Fibroblast of upper back skin (primary cell): ENCODE measurements at places on chromosomes 16 and 17.

DNA sequence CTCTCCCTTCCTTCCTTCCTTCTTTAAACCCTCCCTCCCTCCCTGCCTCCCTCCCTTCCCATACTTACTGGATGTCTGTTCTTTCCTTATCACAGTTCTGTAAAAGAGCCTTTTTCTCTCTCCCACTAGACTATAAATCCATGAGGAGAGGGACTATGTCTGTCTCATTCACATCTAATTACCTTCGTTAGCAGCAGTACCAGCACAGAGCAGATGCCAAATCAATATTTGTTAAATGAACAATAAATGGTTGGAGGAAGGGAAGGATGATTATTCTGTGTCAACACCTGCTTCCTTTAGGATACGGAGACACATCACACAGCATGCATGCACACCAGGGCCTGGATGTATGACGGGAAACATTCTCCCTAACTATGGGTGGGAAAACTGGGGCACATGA is 94.2 kb downstream of the DNAH3 start:
- no peak for DNase-seq

DNA sequence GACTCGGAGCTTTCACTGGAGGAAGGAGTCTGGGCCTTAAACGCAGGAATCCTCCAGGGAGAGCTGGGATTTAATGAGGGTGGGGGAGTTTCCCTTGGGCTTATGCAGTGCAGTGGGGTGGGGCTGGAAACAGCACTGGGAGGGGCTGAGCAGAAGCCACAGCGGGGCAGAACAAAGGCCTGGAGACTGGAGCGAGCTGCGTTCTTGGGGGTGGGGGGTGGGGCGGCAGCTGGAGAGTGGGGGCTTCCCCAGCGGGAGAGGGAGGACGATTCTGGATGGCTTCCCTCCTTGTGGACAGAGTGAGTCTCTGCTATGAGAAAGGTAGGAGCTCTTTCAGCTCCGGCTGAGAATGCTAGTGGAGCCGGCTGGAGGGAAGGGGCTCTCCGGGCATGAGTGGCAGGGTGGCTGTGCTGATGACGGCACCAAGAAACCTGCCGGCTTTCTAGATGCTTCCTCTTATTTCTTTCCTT is 406.0 kb downstream of the SEC14L1 start:
- no peak for DNase-seq

DNA sequence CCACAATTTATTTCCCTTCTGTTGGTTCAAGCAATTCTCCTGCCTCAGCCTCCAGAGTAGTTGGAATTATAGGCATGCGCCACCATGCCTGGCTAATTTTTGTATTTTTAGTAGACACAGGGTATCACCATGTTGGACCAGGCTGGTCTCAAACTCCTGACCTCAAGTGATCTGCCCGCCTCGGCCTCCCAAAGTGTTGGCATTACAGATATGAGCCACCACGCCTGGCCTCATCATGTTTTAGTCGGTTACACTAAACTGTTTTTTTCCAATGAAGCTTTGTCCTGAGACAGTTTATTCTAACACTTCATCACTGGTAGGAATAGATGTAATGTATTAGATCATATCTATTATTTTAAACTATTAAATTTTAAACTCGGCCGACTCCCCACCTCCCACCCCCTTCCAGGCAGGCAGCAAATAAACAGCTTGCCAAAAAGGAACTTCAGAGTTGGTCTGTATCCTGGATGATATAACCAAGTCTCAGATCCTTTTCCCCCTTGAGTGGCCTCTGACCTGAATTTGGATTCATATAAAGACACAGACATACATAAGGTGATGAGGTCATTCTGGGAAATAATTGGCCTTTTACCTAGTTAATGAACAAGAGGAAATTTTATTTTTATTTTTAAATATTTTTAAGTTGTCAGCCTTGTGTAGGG is 18.4 kb upstream of the CORO6 start:
- DNase-seq: no peak

DNA sequence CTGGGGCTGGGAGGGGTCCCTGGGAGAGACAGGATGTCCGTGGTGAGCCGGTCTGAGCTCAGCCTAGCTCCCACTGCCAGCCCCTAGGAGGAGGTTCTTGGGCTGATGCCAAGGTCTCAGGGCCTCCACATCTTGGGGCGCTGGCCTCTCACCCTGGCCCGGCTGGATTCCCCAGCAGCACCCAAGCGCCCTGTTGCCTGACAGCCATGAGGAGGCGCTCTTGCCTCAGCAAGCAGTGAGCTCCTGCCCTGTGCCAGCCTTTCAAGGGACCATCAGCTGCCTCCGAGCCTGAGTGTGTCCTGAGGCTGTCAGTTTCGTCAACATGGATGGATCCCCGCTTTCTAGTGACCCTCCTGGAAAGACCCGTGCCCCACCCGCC is 234.9 kb upstream of the CIBAR2 start:
- DNase-seq: no peak

DNA sequence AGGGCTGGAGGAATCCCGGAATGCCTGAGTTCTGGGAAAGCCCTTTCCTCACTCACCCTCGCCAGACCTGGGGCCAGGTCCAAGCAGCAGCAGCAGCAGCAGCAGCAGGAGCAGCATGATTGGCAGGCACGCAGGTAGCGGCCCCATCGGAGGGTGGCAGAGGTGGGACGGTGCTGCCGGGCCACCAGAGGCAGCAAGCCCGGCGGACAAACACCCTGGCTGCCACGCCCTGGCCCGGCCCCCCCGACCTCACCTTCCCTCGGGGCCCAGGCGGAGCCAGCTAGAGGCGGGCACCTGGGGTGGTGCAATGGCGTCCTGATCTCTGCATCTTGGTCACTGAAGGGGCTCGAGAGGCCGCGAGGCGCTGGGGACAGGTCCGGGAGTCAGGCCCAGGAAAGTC is 122.4 kb downstream of the LAT start:
- DNase-seq: no peak

DNA sequence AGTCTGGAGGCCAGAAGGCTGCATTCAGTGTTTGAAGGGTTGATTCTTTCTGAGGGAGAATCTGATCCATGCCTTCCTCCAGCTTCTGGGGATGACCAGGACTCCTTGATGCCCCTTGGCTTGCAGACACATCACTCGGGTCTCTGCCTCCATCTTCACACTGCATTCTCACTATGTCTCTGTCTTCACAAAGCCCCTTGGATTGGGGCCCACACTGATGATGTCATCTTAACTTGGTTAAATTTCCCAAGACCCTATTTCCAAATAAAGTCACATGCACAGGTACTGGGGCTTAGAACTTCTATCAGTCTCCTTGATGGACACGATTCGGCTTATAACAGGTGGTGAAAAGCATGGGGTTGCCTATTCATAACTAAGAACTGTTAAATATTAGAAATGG is 112.1 kb upstream of the MYOCD start:
- no peak for DNase-seq

DNA sequence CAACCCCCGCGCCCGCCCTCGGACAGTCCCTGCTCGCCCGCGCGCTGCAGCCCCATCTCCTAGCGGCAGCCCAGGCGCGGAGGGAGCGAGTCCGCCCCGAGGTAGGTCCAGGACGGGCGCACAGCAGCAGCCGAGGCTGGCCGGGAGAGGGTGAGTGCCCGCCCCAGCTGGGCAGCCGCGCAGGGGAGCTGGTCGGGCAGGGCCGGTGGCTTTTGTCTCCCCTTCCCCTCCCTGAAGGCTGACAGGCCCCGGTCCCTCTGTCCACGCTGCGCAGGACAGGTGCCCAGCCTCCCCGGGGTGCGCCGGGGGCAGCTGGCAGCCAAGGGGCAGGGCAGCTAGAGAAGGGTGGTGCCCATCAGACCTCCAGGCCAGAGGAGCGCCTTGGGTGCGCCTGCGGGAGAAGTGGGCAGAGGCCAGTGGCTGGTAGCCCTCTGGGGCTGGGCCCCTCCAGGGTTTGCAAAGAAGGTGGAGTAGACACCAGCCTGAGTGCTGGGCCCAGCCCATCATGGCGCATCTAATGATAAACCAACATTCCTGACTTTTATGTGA is 278 bp downstream of the ITGB4 start:
- DNase-seq: no peak

DNA sequence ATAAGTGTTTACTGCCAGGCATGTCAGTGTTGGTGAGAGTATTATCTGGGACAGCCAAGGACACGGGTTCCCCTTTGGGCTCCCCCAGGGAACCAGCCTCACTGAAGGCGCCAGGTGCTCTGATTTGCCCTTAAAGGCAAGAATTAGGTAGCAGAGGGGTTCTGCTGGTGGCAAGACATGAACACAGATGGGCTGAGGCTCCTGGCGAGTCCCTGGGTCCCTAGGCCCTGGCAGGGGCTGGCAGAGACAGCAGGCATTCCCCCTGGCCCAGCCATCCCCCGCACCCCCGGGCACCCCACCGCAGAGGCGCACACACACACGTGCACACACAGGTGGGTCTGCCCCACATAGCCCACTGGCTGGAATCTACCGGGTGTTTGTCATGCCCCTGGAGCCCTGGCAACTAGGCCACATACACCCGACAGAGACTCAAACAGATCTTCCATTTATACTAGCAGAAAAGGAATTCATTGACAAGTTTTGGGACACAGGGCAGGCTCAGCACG is 153.3 kb downstream of the C16orf78 start:
- DNase-seq: no peak

GRCh38 chr16:14351647-14352046 is 278.4 kb downstream of the PARN start:
- no peak for DNase-seq

DNA sequence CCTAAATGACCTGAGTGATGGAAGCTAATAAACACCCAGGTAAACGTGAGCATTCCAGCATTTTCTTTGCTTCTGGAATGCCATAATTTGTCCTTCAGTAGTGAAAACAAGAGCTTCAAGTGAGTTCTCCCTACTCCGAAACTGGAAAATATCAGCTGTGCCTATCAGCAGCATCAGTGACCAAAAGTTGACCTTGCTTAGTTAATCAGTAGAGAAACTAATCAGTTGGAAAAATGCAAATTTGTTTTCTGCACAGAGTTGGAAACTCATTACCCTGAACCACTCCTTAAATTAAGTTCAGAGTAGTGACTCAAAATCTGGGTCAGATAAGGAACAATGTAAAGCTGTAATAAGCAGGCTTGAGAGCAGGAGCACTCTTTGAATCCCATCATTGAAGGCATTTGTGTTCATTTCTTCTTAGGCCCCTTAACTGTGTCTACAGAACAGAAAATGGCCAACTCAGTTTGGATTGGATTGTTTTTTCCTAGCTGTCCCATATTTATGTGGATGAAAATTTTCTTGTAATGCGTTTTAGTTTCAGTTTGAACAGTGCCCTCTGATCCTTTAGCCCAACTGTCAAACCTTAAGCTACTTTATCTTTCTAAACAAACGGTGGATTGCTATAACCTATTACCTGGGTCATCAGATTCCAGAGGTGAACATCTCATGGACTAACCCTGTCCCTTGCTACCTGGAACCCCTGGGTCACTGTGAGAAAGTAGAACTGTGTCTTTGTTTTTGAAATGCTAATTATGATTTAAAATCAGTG is 290.4 kb downstream of the TOX3 start:
- no peak for DNase-seq

DNA sequence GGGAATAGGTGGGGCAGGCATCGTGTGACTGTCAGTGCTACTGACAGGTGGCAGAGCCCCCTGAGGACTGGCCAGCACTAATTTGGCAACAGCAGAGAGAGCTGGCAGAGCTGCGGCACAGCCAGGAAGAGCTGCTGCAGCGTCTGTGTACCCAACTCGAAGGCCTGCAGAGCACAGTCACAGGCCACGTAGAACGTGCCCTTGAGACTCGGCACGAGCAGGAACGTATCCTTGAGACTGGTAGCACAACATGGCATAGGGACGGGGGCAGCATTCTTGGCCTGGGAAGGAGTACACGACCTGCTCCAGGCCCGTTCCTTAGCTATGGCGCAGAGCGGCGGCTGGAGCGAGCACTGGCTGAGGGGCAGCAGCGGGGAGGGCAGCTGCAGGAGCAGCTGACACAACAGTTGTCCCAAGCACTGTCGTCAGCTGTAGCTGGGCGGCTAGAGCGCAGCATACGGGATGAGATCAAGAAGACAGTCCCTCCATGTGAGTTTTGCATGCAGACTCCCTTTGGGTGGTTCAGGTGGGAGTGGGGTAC is 3.0 kb upstream of the NRN1L start:
- no peak for DNase-seq

DNA sequence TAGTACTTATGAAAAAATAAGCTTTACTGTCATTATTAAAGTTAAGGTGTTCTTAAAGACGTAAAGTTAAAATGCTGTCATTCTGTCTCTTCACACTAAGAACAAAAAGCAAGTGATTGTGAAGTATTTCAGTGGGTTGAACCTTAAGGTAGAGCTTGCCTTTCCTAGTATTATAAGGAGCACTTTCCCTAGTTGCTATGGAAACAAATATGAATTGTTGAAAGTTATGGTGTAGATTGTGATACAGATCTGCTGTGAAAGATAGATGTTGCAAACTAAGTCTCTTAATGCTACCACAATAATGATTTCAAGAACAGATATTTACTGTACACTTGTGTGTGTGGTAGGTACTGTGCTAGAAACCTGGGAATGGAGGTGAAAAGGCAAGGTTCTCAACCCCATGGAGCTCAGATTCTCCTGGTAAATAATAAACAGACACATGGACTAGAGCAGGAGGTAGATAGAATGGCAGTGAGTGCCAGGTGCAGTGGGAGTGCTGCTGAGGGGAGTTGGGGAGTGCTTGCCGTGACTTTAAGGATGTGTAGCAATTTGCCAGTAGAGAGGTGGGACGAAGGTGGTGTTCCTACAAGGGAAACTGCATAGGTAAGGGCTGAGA is 34.7 kb downstream of the MRTFB start:
- no peak for DNase-seq

DNA sequence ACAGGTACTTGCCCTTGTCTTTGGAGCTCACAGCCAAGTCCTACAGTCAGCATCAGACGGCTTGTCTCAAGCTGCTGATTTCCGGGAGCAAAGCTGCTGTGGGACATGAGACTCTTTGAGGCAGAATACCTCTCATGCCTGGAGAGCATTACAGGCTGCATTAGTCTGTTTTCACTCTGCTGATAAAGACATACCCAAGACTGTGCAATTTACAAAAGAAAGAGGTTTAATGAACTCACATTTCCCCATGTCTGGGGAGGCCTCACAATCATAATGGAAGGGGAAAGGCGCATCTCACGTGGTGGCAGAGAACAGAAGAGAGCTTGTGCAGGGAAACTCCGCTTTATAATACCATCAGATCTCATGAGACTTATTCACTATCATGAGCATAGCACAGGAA is 661.2 kb downstream of the WWOX start:
- DNase-seq: no peak

- DNase-seq: peak; percentile 10
Observed at GRCh38 chr16:58306327-58306726, 11.5 kb upstream of the PRSS54 start.

DNA sequence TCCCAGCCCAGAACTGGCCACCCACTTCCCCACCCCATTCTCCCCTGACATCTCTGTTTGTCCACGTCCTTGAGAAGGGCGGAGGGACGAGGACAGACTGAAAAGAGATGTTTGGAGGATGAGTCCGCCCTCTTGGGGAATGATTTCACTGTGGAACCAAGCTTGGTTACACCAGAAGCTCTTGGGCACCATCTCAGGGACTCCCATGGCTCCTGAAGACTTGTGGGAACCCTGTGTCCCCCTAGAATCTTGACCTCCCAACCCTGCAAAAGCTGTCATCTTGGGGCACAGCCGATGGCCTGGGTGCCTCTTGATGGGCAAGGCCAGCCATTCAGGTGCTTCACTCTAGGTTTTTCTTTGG is 25.9 kb upstream of the LITAF start:
- DNase-seq: no peak
